Left kidney (tissue), 8 donors: ENCODE measurements at places on chromosomes 3 and 15. TPM values are rescaled to one million over a fixed set of nuclear protein-coding genes. Genes with fewer than 3 reads are reported as not detected.

GRCh38 chr15:57165992-57166391 lies 210.3 kb upstream of the CGNL1 start:
- no peak for DNase-seq

GRCh38 chr3:8152821-8153418 lies 348.7 kb upstream of the LMCD1 start:
- DNase-seq, result no peak

DNA sequence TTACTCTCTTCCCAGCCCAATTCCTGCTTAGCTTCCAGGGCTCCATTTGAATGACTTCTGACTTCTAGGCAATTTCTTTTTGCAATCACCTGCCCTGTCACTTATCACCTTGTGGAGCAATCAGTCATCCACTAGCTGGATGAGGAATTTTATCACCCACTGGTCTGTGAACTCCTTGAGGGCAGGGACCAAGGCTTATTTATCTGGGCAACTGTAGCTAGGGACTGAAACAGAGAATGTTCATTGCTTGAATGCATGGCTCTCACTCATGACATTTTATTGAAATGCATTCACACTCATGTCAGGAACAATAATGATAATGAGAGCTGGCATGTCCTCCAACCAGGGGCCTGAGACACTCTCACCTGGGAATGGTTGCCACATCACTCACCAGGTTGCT lies 15.5 kb downstream of the TNFAIP8L3 start:
- DNase-seq, result no peak

GRCh38 chr3:32374788-32375595 lies 16.7 kb upstream of the CMTM7 start:
- peak; percentile 88 for DNase-seq

DNA sequence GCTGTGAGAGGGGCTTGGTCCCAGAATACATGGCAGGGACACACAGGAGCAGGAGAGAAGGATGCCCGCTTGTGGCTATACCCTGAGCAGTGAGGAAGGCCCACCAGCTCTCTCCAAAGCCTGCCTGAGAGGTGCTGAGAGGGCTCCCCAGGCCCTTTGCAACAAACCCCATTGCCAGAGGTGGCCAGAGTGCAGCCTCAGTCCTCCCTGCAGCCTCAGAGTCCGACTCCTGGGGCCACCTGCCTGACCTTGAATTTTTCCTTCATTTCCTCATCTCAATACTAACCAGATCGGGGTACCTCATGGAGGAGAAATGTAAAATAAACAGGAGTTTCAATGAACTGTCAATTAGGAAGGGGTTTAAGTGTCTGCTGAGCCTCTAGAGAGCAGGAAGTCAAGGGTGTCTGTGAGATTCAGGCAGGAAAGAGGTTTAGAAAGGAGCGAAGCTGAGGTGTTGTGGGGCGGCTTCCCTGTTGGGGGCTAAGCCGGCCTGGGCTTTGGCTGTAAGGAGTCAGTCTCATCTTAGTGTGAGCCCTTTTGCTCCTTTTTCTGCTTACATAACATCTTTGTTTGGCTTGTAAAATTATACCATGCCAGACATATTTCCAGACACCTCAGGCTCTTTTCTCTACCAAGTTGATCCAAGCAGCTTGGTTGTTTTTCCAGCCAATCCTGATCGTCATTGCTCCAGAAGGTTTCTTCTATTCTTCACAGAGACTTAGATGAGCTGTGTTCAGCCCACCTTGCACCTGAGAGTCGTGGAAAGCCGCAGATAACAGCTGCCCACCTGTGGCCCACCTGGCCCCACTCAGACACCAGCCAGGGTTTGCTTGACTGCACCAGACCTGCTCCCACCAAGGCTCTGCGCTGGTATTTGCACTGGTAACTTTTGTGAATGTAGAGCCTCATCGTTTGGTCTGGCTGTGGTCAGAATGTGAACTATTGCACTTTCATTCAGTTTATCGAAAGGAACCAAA lies 36.7 kb downstream of the CMTM7 start:
- no peak for DNase-seq

CA12 gene
- polyA plus RNA-seq, result 151 TPM

- DNase-seq, result no peak
Measured at GRCh38 chr15:45431511-45431910, 53.2 kb upstream of the GATM start.

- no peak for DNase-seq
Measured at GRCh38 chr15:69014454-69014853, at the start of gene NOX5. NOX5 (plus strand) TSS chr15:69014695; CDS start chr15:69014736, 41 bp downstream.

GOLGA8J gene
- polyA plus RNA-seq, result 2.9 TPM

GRCh38 chr3:64058566-64058965 lies 35.3 kb upstream of the PSMD6 start:
- DNase-seq, result no peak

DNA sequence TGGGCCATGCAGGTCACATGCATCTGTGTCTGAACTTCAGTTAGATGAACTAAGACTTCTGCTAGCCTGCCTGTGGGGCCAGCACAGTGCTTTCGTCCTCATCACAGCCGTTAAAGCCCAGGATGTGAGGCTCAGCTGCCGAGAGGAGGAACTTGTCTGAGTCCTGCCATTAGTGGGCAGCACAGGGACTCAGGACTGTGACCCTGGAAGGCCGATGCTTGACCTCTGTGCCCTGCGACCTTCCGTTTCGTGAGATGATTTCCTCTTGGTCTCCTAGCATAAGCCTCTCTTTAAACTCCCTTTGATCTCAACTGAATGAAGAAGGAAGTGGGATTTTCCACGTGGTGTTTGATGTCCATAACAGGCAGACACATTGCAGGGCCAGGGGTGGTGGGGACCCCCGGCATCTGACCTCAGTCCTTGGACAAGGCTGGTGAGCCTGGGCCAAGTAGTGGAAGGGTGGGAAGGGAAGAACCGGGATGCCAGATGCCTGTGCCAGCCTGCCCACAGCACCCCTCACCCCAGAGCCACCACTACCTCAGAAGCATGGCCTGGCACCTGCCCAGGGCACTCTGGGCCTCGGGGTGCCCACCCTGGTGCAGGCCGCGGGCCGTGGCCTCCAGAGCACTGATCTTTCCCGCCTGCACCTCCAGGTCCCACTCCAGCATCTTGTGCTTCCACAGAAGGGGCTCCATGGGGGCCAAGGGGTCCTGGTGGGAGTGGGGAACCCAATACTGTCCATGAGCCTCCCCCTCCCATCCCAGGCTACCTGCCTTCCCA lies 21.6 kb downstream of the PLA2G4B start:
- DNase-seq, result no peak

DNA sequence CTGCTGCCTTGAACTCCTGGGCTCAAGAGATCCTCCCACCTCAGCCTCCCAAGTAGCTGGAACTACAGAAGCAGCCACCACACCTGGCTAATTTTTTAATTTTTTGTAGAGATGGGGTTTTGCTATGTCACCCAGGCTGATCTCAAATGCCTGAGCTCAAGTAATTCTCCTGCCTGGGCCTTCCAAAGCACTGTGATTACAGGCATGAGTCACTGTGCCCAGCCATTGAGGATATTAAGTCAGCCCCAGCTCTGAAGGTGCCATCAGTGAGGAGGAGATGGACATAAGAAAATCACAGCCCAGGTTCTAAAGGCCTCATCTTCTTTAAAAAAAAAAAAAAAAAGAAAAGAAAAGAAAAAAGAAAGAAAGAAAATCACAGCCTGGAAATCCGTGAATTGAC lies 26.6 kb upstream of the PSTPIP1 start:
- DNase-seq, result no peak

- DNase-seq, result no peak
Measured at GRCh38 chr3:15339786-15340215, 7.4 kb upstream of the SH3BP5 start.

- DNase-seq, result no peak
Measured at GRCh38 chr15:59060348-59060747, 44.6 kb upstream of the CCNB2 start.

DNA sequence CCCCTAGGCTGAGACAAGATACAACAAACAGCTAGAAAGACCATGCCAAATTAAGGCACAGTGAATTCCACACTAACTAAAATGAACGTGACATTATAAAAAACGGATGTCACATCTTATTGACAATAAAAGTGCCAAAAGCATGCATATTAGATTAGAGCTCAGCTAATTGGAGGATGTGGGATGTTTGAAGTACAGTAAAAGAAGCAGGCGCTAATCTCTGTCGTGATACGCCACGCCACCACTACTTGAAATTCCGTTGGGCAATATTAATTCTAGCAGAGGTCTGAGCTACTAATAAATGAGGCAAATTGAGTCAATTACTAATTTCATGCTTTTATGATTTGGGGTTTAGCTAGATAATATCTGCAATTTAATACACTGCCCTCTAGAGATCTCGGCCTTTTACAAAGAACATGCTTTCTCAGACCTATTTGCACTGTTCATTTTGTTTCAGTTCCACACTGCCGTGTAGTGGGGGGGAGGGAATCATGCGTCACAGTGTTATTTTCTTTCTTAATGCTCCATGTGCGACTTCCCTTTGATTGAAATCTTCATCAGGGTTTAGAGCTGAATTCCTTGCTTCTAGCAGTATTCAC lies 52.9 kb upstream of the ROBO2 start:
- DNase-seq, result no peak

ILDR1 gene
- 7.4 TPM for polyA plus RNA-seq

GOLGA6L4 gene
- polyA plus RNA-seq, result 30.5 TPM

DNA sequence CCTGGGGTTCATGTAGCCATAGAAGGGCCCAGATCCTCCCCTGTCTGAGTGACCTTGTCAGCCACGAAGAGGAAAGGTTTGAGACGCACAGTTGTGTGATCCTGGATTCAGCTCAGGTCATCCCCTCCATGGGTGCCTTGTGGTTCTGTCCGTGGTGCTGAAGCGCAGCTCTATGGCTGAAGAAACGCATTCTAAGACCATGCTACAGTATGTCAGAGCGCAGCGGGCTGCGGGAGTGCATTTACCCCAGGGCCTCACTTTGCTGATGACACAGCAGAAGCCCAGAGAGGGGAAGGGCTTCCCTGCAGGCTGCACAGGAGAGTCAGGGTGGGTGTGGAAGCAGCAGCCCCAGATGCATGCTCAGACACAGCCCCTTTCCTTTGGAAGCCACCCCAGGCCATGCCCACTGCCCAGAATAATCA lies 68.8 kb upstream of the IQSEC1 start:
- peak; percentile 79 for DNase-seq

DNA sequence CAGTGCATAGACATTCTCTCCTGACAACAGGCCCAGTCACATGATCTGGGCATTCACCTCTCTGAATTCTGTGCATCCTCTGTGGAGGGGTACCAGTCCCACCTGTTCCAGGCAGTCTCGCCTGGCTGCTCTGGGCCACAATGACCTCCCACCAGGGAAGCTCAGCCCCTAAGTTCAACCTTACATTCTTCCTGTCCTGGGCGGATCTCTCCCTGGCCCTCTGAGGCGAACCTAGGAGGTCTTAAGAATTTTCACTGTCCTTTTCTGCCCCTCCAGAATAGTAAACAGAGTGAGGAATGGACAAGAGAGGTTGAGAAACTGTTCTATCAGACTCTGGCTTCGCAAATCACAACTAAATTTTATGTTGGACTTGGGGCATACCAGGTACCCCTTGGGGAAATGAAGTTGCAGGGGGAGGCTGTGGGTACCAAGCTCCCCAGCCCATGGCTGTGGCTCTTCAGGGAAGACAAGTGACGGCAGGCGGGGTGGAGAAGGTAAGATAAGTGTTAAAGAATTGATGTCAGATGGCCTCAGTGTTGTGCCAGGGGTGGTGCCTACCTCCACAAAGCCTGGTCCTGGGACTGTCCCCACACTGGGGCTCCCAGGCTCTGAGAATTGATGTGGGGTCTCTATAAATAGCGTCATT lies 5.3 kb downstream of the SCN5A start:
- no peak for DNase-seq

ARL8B gene
- 84.3 TPM for polyA plus RNA-seq

DNA sequence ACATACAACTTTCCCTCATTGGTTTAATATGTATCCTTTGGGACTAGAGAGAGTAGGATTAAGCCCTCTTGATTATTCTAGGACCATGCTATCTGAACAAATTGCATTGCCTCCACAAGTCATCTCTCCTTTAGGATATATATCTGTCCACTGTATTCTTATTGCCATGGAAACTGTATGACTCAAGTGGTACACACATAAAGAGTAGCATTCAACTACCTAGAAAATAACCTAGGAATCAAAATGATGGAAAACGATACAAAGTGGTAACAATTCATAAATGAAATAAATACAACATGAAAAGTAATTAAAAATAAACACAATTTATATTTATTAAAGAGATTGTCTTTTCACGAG lies 212.1 kb upstream of the P2RY1 start:
- DNase-seq, result no peak

SH3GL3 gene
- polyA plus RNA-seq, result 14.2 TPM

GPR160 gene
- 26.2 TPM for polyA plus RNA-seq

C15orf62 gene
- 3.3 TPM for polyA plus RNA-seq

DNA sequence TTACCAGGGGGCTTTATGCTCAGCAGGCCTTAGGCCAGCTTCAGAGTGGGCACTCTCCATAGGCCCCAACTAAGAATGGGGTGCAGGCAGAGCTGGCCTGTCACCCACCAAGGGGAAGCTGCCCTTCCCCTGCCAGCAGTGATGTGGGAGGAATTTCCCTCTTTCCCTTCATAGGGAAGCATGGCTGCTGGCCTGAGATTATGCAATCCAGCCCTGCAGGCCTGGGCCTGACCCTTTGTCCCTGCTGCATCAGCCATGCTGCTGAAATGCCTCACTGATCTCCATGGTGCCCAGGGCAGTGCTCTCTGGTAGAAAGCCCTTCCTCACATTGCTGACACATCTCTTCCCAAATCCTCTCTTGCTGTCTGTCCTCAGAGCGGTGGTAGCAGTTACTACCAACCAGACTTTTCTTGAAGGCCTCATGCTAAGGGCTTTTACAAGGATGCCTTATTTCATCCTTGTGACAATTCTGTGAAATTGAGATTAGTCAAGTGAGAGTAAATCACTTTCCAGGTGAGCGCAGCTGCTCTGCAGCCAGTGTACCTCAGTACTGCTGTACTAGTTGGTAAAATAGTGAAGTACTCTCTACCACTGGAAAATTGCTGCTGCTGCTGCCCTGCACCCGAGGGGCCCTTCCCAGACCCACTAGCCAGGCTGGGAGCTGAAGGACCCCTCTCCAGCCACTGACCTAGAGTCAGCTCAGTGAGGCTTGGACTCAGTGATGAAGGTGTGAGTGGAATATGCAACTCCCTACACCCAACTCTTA lies 33.8 kb downstream of the MRAS start:
- DNase-seq, result no peak

FRMD4B gene
- polyA plus RNA-seq, result 48.7 TPM

ATP13A5 gene
- polyA plus RNA-seq, result 0.22 TPM

GHSR gene
- polyA plus RNA-seq, result not detected

PRSS50 gene
- polyA plus RNA-seq, result 3.2 TPM

DNA sequence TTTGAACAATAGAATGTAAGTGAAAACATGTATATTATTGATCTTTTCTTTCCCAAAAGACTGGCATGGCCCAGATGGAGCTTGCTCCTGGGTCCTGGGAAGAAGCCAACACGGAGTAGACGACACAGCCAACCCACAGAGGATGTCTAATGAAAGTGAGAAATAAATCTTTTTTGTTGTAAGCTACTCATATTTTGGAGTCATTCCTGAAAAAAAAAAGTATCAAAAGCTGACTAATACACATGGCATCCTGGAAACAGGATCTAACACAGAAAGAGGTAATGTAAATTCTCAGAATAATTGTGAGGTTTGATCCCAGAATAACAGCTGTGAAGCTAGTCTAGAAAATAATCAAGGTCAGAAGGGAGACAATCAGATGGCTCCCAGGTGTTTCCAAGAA lies 12.6 kb upstream of the FRMD5 start:
- no peak for DNase-seq

- DNase-seq, result no peak
Measured at GRCh38 chr3:87614998-87615397, 338.6 kb upstream of the POU1F1 start.

GRCh38 chr3:193771653-193772421 lies 178.8 kb downstream of the OPA1 start:
- DNase-seq, result no peak

PGBD4 gene
- polyA plus RNA-seq, result 2.6 TPM

GOLGA8Q gene
- 2.5 TPM for polyA plus RNA-seq

- no peak for DNase-seq
Measured at GRCh38 chr3:194806991-194807630, 121.4 kb downstream of the FAM43A start.
